ENCODE measurements at places on chromosomes 1 and 21. TPM values are rescaled to one million over a fixed set of nuclear protein-coding genes. Genes with fewer than 3 reads are reported as not detected.

The RPS6KA1 gene
- 211 TPM for total RNA-seq

The C1orf210 gene
- total RNA-seq: not detected

The FNDC10 gene
- 1.1 TPM for total RNA-seq

The TMEM50A gene
- 76.3 TPM for total RNA-seq

- no peak for ATAC-seq
Measured at GRCh38 chr1:3743421-3743820, 8.8 kb upstream of the CCDC27 start.

DNA sequence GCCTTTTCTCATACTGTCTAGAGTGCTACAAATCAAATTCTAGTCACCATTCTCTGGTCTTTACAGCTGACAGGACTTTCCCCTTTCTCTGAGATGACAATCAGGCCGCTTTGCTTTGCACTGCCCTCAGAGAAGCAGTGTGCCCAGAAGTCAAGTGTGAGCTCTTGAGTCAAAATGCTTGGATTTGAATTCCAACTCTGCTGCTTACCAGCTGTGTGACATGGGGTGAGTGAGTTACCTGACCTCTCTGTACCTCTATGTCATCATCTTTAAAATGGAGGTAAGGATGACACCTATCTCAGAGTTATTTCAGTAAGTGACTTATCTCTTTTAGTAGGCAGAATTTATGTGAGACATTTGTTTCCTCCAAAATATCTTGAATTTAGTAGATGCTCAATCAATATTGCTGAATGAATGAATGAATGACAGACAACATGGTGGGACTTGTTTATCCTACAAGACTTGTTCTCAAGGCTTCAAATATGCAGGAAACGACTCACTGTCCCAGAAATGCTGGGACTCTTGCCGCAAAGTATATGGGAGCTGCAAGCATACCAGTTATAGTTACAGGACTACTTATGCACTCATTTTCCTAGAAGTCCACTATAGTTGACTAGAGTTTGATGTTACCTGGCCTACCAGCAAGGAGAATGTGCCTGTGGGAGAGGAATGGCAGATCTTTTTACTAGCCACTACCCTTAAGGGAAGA lies 38.1 kb upstream of the A3GALT2 start:
- ATAC-seq: no peak

DNA sequence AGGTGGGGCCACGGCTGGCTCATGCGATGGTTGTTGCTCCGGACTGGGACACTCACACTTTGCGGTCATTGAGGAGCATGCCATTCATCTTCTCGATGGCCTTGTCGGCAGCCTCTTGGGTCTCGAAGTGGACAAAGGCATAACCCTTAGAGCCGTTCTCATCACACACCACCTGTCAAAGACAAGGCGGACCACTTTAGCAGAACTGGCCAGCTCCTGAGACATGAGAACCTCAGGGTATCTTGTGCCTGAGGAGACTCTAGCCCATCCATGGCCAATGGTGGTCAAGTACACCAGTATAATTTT lies 5.5 kb downstream of the PABPC4 start:
- no peak for ATAC-seq

- ATAC-seq: no peak
Measured at GRCh38 chr1:14371771-14372497, 226.6 kb upstream of the KAZN start.

- ATAC-seq: no peak
Measured at GRCh38 chr21:29084372-29084771, 10.9 kb upstream of the CCT8 start.

GRCh38 chr1:6426277-6426971 lies 1.8 kb downstream of the ESPN start:
- no peak for ATAC-seq
